Cortex of kidney (tissue), 1 donor: ENCODE measurements at places on chromosomes 12 and 14.

DNA sequence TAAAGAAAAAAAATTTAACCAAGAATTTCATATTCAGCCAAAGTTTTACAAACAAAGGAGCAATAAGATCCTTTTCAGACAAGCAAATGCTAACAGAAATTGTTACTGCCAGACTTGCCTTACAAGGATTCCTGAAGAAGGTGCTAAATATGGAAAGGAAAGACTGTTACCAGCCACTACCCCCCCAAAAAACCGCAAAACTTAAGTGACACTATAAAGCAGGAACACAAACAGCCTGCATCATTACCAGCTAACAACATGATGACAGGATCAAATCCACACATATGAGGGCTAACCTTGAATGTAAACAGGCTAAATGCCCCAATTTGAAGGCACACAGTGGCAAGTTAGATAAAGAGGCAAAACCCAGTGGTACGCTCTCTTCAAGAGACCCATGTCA, 55.7 kb downstream of the APOBEC1 start:
- no peak for DNase-seq

GRCh38 chr14:52078095-52078531, 9.3 kb upstream of the NID2 start:
- no peak for DNase-seq

- DNase-seq, result no peak
Observed at GRCh38 chr12:89016970-89017778, 335.1 kb downstream of the DUSP6 start.

DNA sequence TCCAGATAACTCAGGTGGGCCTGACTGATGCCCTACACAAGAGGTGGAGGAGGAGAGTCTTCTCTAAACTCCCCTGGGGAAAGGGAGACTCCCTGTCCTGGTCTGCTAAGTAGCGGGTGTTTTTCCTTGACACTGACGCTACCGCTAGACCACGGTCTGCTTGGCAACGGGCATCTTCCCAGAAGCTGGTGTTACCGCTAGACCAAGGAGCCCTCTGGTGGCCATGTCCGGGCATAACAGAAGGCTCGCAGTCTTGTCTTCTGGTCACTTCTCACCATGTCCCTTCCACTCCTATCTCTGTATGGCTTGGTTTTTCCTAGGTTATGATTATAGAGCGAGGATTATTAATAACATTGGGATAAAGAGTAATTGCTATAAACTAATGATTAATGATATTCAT, 965.5 kb downstream of the TMEM121 start:
- no peak for DNase-seq

GRCh38 chr14:25833341-25834126, 764.3 kb downstream of the NOVA1 start:
- DNase-seq, result no peak

DNA sequence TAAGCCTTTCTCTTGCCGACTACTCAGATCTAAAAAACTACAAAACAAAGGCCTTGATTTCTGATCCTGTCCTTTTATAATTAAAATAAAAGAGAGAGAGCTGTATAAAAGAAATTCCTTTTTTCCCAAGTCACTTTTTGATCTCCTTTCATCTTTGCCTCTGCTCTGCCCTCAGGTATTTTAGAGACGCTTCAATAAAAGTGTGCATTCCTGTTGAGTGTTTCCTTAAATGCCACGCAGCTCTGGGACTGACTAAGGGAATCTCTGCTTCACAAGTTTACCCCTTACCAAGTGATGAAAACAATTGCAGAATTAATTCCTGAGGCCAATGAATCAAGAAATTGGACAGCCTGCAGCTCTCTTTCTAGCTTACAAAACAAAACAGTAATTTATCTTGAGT, 1109.8 kb downstream of the TMTC2 start:
- no peak for DNase-seq

- no peak for DNase-seq
Observed at GRCh38 chr14:21825149-21825743, 151.6 kb upstream of the OR4E1 start.

GRCh38 chr12:1122786-1123185, 131.8 kb downstream of the ERC1 start:
- DNase-seq, result no peak

DNA sequence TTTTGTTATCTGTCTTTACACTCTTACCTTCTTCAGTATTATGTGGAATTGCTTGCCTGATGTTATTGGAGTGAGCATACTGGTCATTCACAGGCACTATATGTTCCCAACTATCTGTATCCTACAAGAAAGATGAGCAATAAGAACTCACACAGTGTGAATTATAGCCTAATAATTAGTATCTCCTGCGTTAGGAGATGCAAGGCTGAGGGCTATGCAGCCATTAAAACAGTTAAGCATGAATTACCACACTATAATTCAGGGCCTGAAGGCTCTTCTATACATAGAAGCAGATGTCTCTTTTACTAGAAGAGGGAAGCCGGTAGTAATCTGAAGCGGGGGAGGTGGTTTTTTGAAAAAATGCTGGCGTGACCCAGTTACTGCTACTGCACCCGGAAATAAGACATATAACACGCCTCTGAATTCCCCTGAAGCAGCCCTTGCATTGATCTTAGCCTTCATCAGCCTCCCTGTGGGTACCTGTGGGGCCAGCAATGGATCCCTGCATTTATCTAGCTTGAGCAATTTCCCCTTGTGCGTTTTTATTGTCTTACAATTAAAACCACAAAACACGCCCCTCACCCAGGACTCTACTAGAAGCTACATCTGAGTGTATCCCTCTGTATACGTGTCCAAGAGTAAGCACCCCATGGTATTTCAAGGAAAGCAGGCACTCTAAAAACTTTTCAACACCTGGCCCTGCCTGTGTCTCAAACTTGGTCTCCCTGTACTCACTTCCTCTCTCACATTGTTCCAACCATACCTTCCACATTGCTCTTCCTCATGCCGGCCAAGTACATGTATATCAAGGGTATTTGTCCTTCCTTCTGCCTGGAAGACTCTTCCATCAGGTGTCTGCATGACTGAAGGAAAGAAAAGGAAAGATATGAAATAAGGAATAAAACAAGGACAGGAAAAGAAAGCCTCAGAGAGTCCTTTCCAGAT, 210.9 kb upstream of the ARID2 start:
- DNase-seq, result no peak

- no peak for DNase-seq
Observed at GRCh38 chr12:124508381-124509079, 58.9 kb downstream of the NCOR2 start.

GRCh38 chr14:69979882-69980281, 100.7 kb downstream of the SMOC1 start:
- DNase-seq, result no peak

- DNase-seq, result no peak
Observed at GRCh38 chr12:45388545-45388944, 172.7 kb downstream of the ANO6 start.

DNA sequence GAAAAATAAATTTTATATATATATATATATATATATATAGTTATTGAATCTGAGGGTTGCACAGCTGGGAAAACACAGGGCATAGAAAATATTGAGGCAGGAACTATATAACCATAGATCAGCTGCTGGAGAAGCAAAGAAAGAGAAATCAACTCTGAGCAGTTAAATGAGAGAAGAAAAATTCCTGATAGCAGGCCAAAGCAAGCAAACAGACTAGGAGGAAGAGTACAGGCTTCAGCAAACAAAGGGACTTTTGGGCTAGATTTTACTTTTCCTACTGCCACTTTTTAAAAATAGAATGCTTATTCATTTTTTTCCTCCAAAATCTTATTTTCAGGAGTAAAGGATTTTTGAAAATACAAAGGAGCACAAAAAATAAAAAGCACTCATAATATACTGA, 216.0 kb upstream of the PRKD1 start:
- DNase-seq, result no peak

DNA sequence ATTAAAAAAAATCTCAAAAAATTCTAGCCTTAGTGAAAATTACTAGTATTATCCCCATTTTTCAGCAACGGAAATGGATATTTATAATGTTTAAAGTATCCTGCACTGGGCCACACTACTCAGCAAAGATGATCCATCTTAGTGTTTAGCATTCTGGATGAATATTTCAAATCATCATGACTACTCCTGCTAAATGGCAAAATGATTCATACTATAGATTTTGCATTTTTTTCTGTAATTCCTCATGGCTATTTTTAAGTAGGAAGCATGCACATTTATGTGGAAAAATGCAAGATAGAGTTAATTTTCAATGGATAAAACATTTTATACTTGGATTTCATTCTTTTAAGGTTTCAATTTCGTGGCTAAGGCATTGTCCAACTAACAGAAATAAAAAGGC, 59.6 kb downstream of the LRFN5 start:
- DNase-seq, result no peak

GRCh38 chr12:46403719-46404070, 31.1 kb upstream of the SLC38A2 start:
- DNase-seq, result no peak

DNA sequence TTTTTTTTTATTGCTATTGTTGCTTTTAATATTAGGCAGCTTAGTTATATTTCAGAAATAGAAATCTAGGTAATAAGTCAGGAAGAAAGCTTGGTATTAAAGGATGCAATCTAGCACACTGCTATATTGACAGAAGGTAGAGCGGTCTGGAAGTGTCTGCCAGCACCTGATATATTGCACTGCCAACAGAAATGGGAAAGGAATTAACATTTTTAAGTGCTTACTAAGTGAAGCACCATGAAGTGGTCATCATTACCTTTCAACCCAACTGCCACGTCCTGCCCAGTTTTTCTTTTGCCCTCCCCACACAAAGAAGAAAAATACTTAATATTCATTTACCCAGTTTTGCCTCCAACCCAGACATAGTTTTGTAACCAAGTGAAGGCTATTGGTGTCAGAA, 163.5 kb downstream of the KITLG start:
- DNase-seq, result no peak

GRCh38 chr12:72586456-72586855, 314.3 kb downstream of the TRHDE start:
- no peak for DNase-seq

GRCh38 chr14:54001189-54001878, 44.7 kb upstream of the BMP4 start:
- no peak for DNase-seq

DNA sequence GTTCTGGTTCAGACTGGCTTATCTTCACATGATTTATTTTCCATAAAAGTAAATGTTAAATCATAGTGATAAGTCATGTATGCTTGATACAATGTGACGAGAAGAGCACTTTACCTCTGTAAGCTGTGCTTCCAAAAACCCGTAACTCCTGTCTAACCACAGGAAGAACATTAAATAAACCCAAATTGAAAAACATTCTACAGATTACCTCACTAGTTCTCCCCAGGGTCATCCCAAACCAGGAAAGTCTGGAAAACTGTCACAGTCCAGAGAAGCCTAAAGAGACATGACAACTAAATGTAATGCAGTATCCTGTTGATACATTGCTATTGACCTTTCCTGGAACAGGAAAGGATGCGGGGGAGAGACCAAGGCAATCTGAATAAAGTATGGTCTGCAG, 32.5 kb upstream of the DUSP6 start:
- no peak for DNase-seq

DNA sequence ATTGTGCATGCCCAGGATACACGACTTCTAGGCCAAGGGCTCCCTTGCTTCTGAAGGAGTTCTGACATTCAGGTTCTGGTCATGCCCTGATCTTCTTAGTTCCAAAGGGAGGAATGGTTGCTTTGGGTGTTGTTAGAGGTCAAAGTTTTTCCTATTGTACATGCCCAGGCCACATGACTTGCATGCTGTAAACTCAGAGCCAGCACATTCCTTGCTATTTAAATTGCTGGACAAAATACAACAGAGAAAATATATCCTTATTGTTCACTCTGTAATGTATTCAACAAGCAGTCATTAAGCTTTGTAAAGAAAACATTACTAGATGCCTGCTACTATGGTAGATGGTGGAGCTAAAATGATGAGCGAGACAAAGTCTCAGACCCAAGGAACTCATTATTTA, 71.2 kb upstream of the COCH start:
- no peak for DNase-seq

DNA sequence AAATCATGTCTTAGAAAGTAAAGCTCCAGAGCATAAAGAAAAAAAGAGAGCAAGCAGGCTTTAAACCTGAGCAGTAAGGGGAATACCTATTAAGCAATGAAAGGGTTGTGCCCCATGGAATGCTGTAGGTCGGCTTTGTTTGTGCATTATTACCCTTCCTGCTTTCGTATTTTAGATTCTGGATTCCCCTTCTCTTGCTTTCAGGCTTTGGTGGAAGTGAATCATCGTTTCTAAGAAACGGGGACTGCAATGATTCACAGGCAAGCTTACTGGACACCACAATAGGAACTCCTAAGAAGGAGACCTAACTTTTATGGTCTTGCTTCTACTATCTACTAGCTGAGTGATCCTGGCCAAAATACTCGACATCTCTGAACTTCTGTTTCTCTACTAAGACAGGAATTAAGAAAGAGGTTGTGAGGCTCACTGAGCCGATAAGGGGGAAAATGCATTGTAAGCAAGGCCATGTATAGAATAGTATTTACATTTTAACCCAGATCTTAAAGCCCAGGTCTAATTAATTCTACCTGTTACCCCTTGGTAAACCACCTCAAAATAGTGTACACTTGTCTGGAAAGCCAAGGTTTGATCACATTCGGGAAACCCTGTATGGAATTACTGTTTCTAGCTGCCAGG, 1.2 kb upstream of the BMAL2 start:
- no peak for DNase-seq

GRCh38 chr14:91063119-91063518, 2.7 kb upstream of the RPS6KA5 start:
- DNase-seq, result no peak
